AG08395 (cell line): ENCODE measurements at places on chromosomes 2 and 18.
A peak's percentile ranks its signal among the peaks of the same experiment; 100 is the strongest.

GRCh38 chr2:116264872-116265271 lies 1549.6 kb upstream of the DDX18 start:
- DNase-seq, result no peak

GRCh38 chr2:832635-833034 lies 118.0 kb upstream of the SNTG2 start:
- DNase-seq, result no peak

DNA sequence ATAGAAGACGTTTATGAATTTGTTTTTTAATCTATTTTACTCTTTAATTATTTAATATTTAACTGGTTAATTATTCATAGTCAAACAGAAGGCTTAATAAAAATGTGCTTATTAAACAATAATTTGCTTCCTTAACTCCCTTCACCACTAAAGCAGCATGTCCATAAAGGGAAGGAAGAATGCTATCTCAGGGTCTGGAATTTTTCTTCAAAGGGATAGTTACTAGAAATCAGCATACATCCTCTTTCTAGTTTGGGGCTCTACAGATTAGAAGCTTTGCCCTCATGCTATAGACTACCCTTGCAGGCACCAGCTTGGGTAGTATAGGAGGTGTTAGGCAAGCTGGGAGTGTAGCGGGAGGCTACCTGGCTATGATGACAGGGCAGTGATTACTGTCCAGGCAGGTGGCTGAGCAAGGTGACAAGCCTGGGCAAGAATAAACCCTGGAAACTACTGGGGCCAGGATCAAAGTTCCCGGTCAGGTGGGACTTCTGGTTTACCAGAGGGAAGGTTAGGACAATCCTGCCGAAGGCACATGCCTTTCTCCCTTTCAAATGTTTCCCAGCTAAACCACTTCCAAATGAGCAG lies 276.0 kb upstream of the REV1 start:
- no peak for DNase-seq

- DNase-seq, result no peak
Observed at GRCh38 chr2:201233812-201234662, 26.3 kb upstream of the CASP8 start.

DNA sequence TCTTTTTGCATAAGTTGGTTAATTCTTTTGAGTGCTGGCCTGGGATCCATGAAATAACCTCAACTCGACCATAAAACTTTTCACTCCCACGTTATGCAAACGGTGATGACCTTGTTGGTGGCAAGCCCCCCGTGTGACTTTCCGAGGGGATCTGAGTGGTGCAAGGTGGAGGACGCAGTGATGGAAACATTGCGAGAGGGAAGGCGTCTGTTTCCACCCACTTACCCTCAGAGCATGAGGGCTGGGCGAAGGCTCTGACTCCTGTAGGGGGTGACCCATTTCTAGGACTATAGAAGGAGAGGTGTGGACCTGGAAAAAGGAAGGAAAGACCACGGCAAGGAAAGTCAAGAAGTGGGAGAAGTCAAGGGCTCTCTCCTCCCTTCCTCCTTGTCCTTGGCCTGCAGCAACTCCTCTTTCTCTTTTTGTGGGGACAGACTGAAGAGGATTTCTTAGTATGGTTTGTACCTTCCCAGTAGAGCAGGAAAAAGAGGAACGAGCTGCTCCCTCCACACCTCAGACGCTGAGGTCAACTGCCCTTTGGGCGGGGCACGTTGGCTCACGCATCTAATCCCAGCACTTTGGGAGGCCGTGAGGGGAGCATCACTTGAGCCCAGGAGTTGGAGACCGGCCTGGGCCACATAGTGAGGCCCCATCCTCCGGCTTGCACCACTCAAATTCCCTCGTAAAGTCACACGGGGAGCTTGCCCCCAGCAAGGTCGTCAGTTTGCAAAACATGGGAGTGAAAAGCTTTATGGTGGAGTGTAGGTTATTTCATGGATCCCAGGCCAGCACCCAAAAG lies 15.5 kb upstream of the CD8A start:
- no peak for DNase-seq

- no peak for DNase-seq
Observed at GRCh38 chr2:187775651-187776050, 221.4 kb upstream of the TFPI start.

- DNase-seq, result no peak
Observed at GRCh38 chr2:2769481-2770431, 438.7 kb upstream of the MYT1L start.

DNA sequence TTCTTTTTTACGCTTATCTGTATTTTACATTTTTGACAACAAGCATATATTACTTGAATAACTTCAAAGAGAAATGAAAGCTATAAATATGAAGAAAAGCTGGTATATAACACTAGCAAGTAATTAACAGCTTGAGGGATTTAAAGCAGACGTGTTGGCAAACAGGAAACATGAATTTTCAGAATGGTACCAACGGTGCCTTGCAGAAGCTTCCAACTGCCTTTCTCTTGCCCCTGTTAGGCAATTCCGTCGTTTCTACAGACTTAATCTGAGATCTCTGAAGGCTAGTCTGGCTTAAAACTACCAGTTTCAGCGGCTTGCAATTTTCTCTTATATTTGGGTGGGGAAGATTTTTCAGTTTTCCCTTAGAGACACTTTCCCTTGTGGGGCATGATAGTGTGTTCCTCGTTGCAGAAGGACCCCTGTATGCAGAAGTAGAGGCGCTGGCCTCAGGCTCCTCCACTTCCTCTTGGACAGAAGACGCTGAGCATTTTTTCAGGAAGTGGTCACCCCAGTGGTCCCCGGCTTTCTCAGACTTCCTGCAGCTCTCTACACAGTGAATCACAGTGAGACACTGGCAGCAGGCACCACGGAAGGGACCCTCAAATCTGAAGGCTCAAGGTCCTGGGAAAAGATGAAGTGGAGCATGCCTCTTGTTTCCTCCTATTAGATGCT lies 56.2 kb upstream of the SLC16A14 start:
- no peak for DNase-seq

- no peak for DNase-seq
Observed at GRCh38 chr18:6851480-6851879, 122.0 kb downstream of the ARHGAP28 start.

DNA sequence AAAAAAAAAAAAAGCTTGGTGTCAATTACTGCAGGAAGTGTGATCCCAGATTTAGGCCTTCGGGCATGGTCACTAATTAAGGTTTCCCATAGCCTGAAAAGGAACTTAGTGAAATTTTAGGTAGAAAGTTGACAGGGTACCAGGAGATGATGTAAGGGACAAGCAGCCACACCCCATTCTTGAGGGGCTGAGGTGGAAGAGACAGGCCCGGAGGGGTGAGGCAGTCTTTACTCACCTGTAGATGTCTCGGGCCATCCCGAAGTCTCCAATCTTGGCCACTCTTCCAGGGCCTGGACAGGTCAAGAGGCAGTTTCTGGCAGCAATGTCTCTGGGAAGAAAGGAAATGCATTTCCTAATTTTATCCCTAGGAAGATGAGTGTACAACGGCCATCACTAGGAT lies 94.3 kb downstream of the CLIP4 start:
- no peak for DNase-seq

DNA sequence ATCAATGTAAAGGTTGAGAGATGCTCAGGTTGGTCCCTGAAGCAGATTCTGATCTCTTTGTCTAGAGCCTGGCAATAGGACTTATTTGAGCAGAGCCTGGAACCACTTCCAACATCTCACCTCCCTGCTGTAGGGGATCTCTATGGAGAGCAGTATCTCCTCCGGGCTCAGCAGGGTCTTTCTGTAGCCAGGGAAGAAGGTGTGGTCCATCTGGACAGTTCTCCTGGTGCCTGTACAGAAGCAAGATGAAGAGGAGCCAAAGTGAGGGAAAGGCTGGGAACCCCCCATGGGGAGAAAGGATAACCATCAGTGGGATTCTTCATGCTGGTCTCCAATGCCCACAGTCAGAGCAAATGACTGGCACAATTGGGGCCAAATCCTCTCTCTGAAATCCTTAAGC lies 34.8 kb downstream of the XDH start:
- no peak for DNase-seq

- peak; percentile 34 for DNase-seq
Observed at GRCh38 chr2:142868229-142868762, 9.2 kb upstream of the KYNU start.

DNA sequence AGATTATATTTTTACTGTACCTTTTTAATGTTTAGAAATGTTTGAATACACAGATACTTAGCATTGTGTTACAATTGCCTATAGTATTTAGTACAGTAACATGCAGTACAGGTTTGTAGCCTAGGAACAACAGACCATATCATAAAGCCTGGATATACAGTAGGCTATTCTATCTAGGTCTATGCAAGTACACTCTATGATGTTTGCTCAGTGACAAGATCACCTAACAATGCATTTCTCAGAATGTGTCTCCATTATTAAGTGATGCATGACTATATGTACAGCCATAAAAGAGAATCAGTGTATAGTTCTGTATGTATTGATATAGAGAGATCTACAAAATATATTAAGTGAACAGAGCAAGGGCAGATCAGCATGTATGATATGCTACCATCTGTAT lies 616.4 kb downstream of the XIRP2 start:
- DNase-seq, result no peak

GRCh38 chr2:27446057-27446456 lies 3.9 kb downstream of the KRTCAP3 start:
- DNase-seq, result no peak

- peak; percentile 80 for DNase-seq
Observed at GRCh38 chr18:8948471-8949149, 153.9 kb upstream of the NDUFV2 start.

- no peak for DNase-seq
Observed at GRCh38 chr2:227132986-227133385, 31.0 kb downstream of the COL4A4 start.

DNA sequence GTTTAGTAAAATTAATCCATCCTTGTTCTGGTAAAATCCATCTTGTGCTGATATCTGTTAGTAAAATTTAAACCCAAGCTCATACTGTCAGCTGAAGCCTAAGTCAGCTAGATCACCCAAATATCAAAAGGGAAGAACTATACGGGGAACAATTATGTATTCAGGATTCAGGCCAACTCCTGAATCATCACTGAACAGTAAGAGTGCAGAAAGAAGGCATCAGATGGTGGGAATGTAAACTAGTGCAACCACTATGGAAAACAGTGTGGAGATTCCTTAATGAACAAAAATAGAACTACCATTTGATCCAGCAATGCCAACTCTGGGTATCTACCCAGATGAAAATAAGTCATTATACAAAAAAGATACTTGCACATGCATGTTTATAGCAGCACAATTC lies 81.8 kb downstream of the RAPGEF4 start:
- no peak for DNase-seq

GRCh38 chr2:239464166-239465016 lies 63.6 kb upstream of the HDAC4 start:
- no peak for DNase-seq

- DNase-seq, result no peak
Observed at GRCh38 chr2:112151271-112151670, 13.1 kb downstream of the FBLN7 start.

GRCh38 chr18:23824240-23824639 lies 135.0 kb downstream of the LAMA3 start:
- no peak for DNase-seq

DNA sequence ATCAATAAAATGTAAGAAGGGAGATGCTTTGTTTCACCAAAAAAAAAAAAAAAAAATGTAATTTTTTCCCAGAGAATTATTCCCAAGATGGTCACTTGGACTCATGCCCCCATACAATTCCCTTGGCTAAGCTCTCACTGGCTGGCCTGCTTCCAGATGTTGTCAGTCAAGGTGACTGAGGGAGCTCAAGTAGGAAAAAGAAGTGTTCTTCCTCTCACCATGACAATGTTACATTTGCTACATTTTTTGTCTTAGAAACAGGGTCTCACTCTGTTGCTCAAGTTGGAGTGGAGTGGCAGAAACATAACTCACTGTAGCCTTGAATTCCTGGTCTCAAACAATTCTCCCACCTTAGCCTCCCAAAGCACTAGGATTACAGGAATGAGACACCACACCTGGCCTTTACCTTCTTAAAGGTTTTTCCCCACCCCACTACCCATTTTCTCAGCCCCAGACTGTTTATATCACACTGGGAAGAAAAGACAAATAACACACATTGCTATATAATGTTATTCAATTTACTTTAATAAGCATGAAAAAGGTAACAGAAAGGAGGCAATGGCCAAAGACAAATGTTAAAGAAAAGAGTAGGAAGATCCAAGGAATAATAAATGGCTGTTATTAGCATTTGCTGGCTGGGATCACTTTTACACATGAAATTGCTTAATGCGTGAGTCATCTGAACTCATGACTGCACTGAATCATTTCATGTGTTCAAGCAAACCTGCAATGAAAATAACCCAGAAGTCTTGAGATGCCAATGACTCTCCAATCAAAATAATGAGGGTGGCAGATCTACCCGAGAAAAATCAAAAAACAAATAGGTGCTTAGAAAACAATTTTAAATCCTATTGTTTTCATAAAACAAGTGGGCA lies 45.2 kb downstream of the ACVR1 start:
- DNase-seq, result peak; percentile 83

GRCh38 chr2:113291191-113291590 lies 12.5 kb upstream of the PAX8 start:
- DNase-seq, result no peak

DNA sequence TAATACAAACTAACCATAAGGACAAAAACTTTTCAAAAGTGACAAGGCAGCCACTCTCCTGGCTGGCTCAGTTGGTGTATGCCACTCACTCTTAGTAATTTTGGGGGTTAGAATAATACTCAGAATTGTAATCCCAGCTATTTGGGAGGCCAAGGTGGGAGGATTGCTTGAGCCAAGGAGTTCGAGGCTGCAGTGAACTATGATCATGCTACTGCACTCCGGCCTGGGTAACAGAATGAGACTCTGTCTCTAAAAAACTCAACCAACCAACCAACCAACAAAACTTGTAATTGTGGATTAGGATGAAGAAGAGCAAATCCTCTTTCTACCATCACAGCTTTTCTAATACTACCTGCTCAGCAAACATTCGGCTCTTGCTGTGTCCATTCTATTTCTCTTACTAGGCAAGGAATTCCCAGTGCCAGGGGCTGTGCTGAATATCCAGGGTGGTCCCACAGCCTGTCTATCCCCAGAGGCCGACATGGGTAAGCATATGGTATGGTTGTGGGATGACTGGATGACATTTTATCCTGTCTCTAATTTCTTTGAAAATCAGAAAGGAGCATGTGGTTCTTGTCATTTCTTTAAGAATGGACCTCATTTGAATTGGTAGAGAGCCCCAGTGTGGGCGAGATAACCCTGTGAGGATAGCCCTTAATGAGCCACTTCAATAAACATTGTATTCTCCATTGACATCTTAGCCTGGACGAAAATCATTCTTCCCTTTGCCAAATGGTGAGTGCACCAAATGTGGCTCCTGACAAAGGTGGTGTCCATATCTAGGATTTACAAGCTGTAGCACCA lies 220.1 kb downstream of the MYCN start:
- no peak for DNase-seq

- no peak for DNase-seq
Observed at GRCh38 chr18:66759050-66759828, 155.3 kb upstream of the CDH19 start.
